Endothelial cell (in vitro differentiated cells): ENCODE measurements at places on chromosomes 5 and 9. TPM values are rescaled to one million over a fixed set of nuclear protein-coding genes. Genes with fewer than 3 reads are reported as not detected.

DNA sequence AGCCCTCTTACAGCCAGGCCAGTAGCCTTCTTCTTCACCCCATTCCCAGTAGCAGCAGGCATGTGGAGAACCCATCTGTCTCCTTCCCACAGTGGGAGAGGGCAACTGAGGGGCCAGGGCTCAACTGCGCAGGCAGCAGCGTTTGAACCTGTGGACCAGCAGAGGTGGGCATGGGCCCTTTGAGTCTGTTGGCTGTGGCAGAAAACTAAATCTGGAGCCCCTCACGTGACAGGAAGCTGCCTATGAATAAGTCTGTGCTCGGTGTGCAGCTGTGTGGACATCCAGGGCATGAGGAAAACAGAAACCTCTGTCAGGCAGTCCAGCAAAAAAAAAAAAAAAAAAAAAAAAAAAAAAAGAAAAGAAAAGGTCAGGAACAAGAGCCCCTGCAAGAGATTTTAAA is 189.2 kb upstream of the NR3C1 start:
- no peak for DNase-seq

GRCh38 chr5:157108976-157109375 is at the start of gene HAVCR2:
TSS of gene HAVCR2 (minus strand) at chr5:157109044. CDS start at chr5:157108983, 61 bp downstream.
- DNase-seq = no peak

Gene PCDHGB2
- 11.1 TPM for total RNA-seq

Gene ANKRD55
- total RNA-seq = not detected

Gene ZNF189
- 31.0 TPM for total RNA-seq

GRCh38 chr9:35652829-35653209 is 2.1 kb upstream of the SIT1 start:
- no peak for DNase-seq

- no peak for DNase-seq
Observed at GRCh38 chr9:72013292-72013760, 47.1 kb downstream of the C9orf57 start.

DNA sequence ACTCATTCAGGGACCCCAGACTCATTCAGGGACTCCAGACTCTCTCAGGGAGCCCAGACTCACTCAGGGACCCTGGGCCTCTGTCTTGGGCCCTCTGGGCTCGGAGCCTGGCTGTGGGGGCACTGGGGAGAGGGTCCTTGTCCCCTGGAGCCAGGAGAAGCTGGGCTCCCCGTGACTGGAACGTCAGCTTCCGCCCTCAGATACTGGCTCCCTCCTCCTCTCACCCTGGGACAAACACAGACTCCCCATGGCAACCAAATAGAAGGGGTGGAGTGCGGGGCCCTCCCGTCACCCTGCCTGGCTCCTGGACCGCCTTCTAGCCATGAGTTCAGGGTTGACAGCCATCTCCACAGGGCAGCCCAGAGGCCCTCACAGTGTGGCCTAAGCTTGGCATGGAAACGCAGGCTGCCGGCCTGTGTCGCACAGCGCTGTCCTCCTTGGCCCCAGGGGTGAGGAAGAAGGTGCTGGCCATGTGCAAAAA is 27.6 kb downstream of the ZDHHC11B start:
- no peak for DNase-seq

Gene FOXD4L4
- total RNA-seq = 0.13 TPM

GRCh38 chr5:139837711-139838380 is 42.2 kb downstream of the PSD2 start:
- no peak for DNase-seq

- peak; percentile 48 for DNase-seq
Observed at GRCh38 chr5:58462623-58463230, 2.8 kb upstream of the PLK2 start.

Gene ADAMTS12
- total RNA-seq = 9.8 TPM

DNA sequence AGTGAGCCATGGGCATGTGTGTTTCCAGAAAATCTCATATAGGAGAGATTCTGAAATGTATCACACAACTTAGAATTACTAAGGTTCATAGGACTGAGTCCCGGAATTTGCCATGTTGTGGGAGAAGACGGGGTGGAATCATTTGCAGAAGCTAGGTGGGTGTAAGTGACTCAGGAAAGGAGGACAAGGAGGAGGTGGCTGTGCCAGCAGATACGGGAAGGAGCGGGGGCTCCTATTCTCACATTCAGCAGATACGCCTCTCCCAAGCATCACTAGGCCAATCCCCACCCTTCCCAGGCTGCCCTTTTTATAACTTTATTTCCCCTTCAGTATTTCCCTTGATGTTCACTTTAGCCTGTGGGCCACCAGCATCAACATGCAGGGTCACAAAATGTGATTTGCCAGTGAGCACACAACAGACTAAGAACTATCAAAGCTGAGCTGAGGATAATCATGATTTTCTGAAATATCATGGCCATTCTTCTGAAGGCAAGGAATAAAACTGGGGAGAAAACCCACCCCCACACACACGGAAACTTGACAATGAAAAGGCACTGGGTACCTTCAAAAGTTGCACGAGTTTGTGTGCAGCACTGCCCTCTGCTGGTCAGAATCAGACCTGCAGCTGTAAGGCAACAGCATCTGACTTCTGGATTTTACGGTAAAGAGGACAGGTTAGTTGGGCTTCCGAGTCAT is 133.2 kb downstream of the MTX3 start:
- DNase-seq = peak; percentile 81

DNA sequence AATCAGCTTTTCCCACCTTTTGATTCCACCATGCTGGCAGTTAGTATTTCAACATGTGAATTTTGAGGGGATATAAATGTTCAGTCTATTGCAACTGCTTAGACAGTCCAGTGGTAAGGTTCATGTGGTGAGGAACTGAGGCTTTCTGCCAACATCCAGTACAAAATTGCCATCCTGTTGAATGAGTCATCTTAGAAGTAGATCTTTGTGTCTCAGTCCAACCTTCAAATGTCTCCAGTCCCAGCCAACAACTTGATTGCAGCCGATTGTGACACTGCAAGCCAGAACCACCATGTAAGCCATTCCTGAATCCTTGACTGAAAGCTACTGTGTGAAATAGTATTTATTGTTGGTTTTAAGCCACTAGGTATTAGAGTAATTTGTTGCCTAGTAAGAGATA is 331.5 kb upstream of the GRIN3A start:
- no peak for DNase-seq

Gene ARSI
- total RNA-seq = 3.8 TPM

GRCh38 chr5:145245354-145245753 is 589.8 kb downstream of the PRELID2 start:
- no peak for DNase-seq

Gene MAML1
- 30.0 TPM for total RNA-seq

DNA sequence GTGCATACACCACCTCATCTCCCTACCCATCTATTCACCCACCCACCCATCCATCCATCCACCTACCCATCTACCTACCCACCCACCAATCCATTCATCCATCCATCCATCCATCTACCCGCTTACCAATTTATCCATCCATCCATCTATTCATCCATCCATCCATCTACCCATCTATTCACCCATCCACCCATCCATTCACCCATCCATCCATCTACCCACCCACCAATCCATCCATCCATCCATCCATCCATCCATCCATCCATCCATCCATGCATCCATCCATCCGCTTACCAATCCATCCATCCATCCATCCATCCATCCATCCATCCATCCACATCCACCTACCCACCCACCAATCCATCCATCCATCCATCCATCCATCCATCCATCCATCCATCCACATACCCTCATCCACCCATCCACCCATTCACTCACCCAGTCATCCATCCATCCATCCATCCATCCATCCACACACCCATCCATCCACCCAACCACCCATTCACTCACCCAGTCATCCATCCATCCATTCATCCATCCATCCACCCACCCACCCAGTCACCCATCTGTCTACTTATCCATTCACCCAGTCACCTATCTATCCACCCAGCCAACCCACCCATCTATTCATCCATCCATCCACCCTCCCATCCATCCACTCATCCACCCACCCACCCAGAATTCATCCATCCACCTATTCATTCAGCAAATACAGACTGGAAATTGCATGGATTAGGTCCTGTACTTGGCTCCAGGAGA is 125.6 kb downstream of the RXRA start:
- DNase-seq = no peak

- no peak for DNase-seq
Observed at GRCh38 chr5:138869763-138870500, 5.2 kb downstream of the LRRTM2 start.

- DNase-seq = no peak
Observed at GRCh38 chr5:53001541-53001940, 12.4 kb downstream of the ITGA2 start.

GRCh38 chr5:173328844-173329490 is 753 bp upstream of the STC2 start:
- DNase-seq = no peak

- no peak for DNase-seq
Observed at GRCh38 chr5:91691592-91691991, 308.5 kb upstream of the ARRDC3 start.

GRCh38 chr5:178576591-178577351 is 13.4 kb downstream of the COL23A1 start:
- DNase-seq = peak; percentile 40

- DNase-seq = no peak
Observed at GRCh38 chr9:121333950-121334773, 35.9 kb downstream of the STOM start.

GRCh38 chr5:159508344-159508743 is 178.1 kb upstream of the IL12B start:
- no peak for DNase-seq

DNA sequence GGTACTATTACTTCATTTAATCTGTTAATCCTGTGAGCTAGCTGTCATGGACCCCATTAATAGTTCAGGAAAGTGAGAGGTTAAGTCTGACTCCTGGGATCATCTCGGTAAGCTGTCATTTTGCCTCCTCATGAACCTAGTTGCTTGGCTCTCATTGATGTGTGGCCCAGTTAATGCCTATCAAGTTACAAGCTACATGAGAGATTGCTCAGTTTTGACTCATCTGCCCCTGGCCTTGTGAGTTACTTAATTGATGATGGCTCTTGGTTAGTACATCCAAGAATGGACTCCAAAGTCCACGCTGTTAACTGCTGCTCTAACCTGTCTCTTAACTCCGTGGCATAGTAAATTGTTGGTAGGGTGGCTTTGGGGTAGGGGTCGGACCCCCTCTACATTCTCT is 23.9 kb downstream of the LARP1 start:
- no peak for DNase-seq

GRCh38 chr9:21565155-21565554 is 83.0 kb upstream of the IFNE start:
- DNase-seq = no peak

DNA sequence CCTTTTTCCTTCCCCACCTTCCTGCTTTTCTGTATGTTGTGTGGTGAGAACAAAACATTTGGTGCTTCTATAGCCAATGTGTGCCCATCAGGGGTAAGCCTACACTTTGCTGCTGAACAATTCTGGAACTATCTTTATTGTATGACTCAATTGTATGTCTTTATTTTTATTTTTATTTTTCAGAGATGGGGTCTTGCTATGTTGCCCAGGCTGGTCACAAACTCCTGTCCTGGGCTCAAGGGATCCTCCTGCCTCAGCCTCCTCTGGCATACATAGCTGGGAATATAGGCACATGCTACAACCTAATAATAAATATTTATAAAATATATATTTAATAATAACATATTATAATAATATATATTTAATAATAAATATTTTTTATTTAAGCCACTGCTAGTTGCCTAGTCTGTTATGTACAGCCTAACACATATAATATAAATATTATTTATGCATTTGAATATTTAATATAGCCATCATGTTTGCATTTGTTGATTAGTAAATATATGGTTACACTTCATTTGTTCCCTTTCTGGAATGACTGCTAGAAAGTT is 11.8 kb upstream of the DMXL1 start:
- DNase-seq = no peak

DNA sequence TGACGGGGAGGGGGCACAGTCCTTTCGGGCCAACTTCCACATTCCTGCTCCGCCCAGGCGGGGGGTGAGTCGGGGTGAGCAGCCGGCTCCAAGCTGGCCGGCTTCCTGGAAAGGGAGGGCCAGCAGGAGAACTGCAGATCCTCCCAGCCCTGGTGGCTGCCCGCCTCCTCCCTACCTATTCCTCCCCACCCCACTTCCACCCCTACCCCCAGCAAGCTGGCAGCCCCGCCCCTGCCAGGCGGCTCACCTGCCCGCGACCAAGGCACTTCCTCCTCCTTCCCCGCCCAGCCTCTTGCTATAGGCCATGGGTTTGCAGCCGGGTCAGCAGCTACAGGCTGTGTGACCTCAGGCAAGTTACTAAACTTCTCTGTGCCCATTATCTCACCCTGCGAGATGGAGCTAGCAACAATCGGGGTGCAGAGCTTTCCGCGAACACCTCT is 5.6 kb upstream of the IRF1 start:
- peak; percentile 43 for DNase-seq

DNA sequence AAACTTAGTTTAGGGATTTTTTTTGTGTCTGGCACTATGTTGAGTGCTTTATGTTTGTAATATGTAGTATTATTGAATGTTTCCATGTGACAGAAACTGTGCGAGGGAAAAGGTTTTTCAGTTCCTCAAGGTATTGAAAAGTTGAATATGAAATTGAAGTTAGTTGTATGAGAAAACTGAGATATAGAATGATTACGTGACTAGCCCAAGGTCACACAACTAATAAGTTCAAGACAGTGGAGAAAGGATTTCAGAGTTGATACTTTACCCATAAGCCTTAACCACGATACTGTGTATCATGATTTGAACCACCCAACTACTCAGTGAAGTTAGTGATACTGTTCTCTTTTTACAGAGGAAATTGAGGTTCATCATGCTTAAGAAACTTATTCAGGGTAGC is 5.7 kb downstream of the NIPBL start:
- DNase-seq = no peak

Gene RASA1
- 48.7 TPM for total RNA-seq

DNA sequence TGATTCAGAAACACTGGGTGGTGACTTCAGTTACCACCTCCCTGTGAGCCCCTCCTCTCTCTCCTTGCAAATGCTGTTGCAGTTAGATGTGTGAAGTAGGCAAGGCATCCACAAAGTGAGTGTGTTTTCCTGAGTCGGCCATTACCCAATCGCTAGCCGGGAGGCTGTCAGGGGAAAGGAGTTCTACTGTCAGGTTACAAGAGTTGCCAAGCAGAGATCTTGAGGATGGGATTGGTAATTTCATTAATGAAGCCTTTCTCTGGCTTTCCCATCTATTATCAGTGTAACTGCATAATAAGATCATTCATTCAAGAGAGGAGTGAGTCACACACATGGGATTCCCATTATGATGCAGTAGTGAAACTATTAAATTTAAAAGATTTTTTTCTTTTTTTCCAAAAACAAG is 106.9 kb downstream of the GLDC start:
- no peak for DNase-seq

Gene AHRR
- 8.7 TPM for total RNA-seq

- no peak for DNase-seq
Observed at GRCh38 chr5:168766426-168766700, 187.2 kb upstream of the PANK3 start.

Gene PCDHB12
- 8.4 TPM for total RNA-seq

GRCh38 chr5:148394587-148395019 is 10.8 kb downstream of the FBXO38 start:
- DNase-seq = no peak

Gene PCDHGA4
- 2.0 TPM for total RNA-seq

DNA sequence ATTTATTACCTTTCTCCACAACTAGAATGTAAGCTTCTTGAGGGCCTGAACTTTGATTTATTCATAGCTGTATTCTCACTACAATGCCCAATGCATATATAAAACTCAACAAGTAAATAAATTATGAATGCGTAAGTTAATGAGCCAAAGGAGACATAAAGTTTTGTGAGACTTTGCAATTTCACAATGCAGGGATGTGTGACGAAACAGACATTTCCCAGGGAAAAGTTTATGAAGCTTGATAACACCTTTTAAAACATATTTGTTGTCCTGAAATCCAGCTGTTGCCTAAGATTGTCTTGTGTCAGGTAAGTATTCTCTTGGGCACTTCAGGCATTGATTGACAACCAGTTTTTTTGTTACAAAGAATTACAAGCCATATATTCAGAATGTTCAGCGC is 800.1 kb downstream of the BRINP1 start:
- DNase-seq = no peak
